Stimulated activated CD8-positive, alpha-beta memory T cell treated with anti-CD3 and anti-CD28 coated beads, Interleukin-7, amount 100 ng/mL, for 1 hour (primary cell): ENCODE measurements at places on chromosomes 11 and 22.

GRCh38 chr22:43667656-43668055 lies 144.4 kb downstream of the EFCAB6 start:
- no peak for DNase-seq

GRCh38 chr11:103325686-103326069 lies 216.5 kb downstream of the DYNC2H1 start:
- no peak for DNase-seq

- DNase-seq, result no peak
These were observed 55.0 kb downstream of the COPB1 start for GRCh38 chr11:14444441-14445189.

- no peak for DNase-seq
These were observed 9.4 kb downstream of the ACTN3 start for GRCh38 chr11:66556086-66556485.

- DNase-seq, result no peak
These were observed 13.7 kb downstream of the ETS1 start for GRCh38 chr11:128573638-128574037.

- DNase-seq, result no peak
These were observed 6.4 kb upstream of the CARD16 start for GRCh38 chr11:105051559-105051958.

GRCh38 chr11:132405728-132406127 lies 1035.3 kb downstream of the NTM start:
- DNase-seq, result no peak

- DNase-seq, result no peak
These were observed 311.5 kb downstream of the MN1 start for GRCh38 chr22:27490080-27490479.

GRCh38 chr11:13013054-13013488 lies 4.0 kb downstream of the RASSF10 start:
- DNase-seq, result no peak

DNA sequence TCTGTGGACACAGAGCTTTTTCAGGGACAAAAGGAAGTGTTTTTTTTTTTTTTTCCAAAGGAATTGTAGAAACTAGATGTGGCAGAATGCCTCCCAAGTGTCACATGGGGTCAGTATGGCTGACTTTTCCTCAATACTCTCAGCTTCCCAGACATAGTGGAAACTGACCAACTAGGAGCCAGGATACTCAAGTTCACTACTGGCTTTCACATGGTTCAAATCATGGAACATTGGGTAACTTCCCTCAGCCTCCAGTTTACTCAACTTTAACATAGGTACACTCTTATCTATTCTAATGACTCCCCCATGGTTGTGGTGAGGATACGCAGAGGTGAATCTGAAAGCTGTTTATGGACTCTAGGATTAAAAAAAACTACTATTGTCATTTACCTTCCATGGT lies 1.4 kb downstream of the SLC5A1 start:
- DNase-seq, result no peak

DNA sequence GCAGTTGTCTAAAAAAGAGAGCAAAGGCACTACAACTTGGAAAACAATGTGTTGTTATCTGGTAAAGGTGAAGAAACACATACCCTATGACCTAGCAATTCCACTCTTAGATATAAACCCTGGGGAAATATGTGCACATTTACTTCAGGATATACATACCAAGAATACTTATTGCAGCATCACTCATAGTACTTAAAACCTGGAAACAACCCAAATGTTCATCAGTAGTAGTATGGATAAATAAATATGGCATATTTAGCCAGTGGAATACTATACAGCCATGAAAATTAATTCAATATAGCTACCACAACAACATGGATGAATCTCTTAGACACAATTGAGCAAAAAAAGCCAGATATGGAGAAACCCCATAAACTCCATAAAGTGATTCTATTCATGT lies 26.1 kb upstream of the MICAL2 start:
- no peak for DNase-seq

- no peak for DNase-seq
These were observed 69.7 kb upstream of the GRK3 start for GRCh38 chr22:25494774-25495173.

- no peak for DNase-seq
These were observed 1.7 kb downstream of the IFITM1 start for GRCh38 chr11:315516-315994.

- no peak for DNase-seq
These were observed 87.2 kb downstream of the PHF21A start for GRCh38 chr11:46034041-46034440.

DNA sequence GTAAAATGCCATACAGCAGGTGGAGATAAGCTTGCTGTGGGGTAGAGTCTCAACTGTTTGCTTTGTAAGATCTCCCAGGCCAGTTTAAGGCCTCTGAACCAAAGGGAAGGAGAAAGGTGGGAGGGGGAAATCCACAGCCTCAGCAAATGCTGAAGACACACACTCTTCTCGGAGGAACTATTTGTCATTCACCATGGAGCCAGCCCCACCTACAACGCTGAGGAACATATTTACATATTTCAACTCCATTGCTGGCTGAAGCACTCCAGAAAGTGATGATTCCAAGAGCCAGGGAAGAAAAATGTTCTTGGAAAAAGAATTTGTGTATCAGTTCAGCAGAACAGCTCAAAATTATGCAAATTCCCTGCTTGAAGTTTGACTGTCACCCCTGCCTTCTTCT lies 6.5 kb downstream of the TENM4 start:
- DNase-seq, result no peak

GRCh38 chr11:16604794-16605388 lies 133.6 kb upstream of the C11orf58 start:
- DNase-seq, result no peak

- no peak for DNase-seq
These were observed 628.3 kb downstream of the BUD13 start for GRCh38 chr11:116144387-116144958.

DNA sequence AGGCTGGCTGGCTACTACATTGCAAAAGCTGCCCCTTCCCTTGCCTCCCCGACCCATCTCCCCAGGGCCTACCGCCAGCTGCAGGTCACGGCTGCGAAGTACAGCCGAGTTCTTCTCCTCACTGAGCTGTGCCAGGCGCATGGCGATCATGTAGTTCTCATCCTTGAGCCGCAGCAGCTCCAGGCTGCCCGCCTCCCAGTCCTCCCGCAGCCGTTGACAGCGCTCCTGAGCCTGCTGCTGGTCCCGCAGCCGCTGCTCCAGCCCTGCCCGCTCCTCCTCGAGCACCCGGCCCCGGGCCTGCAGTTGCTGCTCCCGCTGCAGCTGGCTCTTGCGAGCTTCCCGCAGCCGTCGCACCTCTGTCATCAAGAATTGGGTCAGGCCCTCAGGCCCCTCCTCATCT lies 3.3 kb downstream of the CARD10 start:
- no peak for DNase-seq

DNA sequence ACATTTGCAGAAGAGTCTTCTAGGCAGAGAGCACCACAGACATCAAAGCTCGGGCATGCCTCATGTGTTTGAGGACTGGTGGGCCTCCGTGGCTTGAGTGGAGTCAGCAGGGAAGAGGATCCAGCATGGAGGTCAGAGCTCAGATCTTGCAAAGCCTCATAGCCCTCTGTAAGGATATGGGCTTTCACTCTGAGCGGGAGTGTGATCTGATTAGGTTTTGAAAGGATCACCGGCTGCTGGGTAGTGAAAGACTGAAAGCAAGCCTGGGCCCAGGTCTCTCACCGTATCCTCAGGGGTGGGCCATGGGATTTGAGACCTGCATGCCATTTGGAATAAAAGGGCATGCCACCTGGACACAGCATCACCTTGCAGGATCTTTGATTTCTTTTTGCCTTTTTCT lies 112.7 kb downstream of the TEAD1 start:
- DNase-seq, result no peak

GRCh38 chr22:37273126-37273845 lies 9.0 kb upstream of the CYTH4 start:
- no peak for DNase-seq

DNA sequence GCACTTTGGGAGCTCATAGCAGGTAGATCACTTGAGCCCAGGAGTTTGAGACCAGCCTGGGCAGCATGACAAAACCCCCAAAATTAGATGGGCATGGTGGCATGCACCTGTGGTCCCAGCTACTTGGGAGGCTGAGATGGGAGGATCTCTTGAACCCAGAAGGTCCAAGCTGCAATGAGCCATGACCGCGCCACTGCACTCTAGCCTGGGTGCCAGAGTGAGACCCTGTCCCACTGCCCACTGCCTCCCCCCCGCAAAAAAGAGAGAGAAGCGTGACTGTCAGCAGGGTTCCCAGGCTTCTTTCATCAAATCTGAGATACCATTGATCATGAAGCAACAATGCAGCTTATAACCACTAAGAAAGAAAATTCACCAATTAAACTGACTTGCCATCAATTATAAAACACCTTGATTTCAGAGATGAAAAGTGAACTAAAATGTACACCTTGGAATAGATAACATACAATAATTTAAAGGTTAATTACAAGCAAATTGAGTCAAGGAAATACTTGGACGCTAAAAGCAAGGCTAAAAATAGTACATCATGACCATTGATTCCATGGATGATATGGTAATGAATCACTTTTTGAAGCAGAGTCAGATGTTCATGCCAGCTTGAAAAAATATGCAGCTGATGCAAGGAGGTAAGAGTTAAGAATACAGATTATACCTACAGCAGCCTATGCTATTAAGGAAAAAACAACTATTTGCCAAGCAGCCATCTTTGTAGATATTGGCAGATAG lies 90.8 kb upstream of the ALKBH3 start:
- no peak for DNase-seq

GRCh38 chr11:115506954-115507675 lies 2.9 kb upstream of the CADM1 start:
- DNase-seq, result no peak

DNA sequence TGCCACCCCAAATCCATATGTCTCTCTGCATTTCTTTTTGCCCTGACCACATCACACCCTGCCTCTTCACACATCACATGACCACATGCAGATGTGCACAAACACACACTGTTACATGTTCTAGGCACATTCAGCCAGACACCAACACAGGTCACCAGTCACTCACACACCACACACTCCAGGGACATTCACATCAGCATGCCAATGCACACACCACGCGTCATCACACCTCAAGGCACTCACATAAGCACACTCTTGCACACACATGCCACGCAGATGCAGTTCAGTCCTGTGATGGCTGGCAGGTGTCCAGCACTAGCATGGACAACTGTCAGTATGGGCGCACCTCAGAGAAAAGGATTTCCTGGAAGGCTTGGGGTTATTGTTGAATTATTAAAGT lies 77.0 kb upstream of the MYOD1 start:
- DNase-seq, result no peak

GRCh38 chr11:126182787-126183445 lies 28.5 kb downstream of the RPUSD4 start:
- DNase-seq, result no peak

GRCh38 chr11:42707541-42707940 lies 604.3 kb upstream of the API5 start:
- no peak for DNase-seq
